ENCODE measurements at places on chromosomes 5 and 9.

DNA sequence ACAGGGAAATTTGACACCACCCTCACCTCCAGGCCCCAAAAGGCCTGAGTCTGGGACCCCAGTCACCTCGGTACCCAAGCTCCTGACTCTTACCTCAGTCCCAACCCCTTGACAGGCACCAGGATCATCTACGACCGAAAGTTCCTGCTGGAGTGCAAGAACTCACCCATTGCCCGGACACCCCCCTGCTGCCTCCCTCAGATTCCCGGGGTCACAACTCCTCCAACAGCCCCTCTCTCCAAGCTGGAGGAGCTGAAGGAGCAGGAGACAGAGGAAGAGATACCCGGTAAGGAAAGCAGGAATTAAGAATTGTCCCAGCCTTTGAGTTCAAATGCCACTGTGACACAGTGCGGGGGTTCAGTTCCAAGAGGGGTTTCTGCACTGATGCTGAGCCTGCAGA is 1.3 kb downstream of the EIF4EBP3 start:
- no peak for DNase-seq

DNA sequence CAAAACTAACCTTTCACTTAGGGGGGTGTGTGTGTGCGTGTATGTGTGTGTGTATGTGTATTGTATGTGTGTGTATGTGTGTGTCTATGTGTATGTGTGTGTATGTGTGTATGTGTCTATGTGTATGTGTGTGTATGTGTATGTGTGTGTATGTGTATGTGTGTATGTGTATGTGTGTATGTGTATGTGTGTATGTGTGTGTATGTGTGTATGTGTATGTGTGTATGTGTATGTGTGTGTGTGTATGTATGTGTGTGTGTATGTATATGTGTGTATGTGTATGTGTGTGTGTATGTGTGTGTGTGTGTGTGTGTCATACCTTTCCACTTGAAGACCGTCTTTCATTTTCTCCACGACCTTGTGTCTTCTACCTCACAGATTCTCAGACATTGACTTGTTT is 20.8 kb upstream of the FLT4 start:
- DNase-seq, result no peak

- no peak for DNase-seq
Measured at GRCh38 chr9:88481933-88482332, 53.0 kb upstream of the NXNL2 start.

- peak; percentile 59 for DNase-seq
Measured at GRCh38 chr5:74895906-74896305, 29.7 kb upstream of the FAM169A start.

Data from GM04503 (cell line).